Large intestine (tissue), 12 donors: ENCODE measurements at places on chromosomes 5 and 9.

DNA sequence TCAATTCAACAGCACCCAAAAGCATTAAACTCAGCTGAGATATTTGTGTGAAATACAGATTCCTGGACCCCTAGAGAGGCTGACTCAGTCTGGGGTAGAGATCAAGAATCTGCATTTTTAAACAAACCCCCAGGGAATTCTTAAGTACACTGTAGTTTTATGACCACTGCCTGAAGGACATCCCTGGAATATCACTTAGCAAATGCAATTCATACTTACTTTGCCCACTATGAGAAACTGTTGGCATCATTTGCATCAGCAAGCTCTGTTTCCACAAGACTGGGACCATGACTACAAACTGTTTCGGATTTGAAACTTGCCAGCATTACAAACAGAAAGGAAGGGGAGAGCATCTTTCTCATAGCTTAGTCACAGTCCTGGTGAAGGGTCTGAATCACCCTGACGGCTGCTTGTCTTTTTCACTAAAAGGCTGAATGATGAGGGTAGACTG is 63.7 kb downstream of the MLLT3 start:
- no peak for DNase-seq

DNA sequence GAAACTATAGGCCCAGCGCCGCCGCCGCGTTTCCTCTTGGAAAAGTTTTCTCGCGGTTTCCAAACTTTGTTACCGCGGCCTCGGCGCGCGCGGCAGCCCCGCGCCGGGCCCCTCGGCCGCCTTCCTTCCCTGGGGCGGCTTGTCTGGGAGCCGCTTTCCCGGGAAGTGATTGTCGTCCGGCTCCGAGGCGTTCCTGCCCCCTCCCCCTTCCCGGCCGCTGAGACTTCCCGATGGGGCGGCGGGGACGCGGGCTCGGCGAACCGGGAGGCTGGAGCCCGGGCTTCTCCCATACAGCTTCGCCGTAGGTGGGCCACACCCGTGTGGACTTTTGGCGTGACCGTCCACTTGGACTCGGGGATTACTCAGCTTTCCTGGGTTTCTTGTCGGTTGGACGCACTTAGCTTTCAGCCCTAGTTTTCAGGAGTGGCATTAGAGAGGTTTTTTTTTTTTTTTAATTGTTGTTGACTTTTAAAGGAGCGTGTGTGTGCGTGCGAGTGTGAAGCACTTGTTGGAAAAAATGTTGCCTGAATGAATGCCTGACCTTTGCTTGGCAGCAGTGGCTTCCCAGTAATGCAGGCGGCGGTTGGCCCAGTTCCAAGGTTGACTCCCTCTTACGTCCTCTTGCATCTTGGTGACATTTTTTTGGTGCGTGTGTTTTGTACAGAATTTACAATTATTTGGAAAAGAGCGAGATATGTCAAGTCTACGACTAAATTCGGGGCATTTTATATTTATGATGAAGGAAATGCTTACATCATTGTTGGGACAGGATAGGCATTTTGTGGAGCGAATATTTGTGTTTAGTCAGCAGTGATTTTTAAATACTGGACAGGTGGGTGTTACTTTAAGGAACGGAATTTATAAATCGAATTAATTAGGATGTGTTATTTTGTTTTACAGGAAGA is 821 bp downstream of the CTNNA1 start:
- DNase-seq: peak; percentile 93

- DNase-seq: peak; percentile 5
Observed at GRCh38 chr5:129904667-129905472, 605 bp downstream of the CHSY3 start.

DNA sequence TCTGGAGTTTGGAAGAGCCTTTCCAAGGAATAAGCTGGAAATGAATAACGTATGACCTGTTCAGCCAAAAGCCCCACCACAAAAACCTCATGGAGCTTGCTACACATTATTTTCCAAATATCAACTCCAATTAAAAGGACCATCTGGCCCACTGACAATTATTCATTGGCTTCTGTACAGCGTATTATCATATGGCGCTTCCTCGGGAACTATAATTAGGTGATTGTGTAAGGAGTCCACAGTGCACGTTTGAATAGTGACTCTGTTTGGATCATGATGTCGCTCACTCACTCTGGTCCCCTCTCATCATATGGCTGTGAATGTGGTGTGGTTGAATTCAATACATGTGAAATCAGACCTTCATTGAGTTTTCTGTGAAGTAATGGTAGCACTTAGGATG is 52.1 kb downstream of the GDNF start:
- no peak for DNase-seq
